ENCODE measurements at places on chromosomes 13 and 19.

DNA sequence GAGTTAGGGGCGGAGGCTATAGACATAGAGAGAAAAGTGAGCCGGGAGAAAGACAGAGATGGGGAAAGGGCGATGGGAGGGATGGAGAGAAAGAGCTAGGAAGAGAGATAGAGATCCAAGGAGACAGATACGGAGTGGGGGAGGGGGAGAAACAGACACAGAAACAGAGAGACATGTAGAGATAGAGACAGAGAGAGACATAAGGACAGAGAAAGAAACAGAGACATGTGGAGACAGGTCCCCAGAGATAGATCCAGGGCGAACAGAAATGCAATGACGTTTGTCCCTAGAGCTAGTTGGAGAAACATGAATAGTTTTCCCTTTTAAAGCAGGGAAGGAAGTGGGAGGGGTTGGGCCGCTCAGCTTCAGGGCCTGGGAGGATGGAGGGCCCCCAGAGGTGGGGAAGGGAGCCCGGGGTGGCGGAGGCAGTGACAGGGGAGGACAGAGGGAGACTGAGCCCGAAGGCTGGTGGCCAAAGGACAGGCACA is 4.6 kb downstream of the PPP1R14A start:
- DNase-seq: no peak

- DNase-seq: no peak
Measured at GRCh38 chr13:66137384-66137783, 1092.8 kb downstream of the PCDH9 start.

DNA sequence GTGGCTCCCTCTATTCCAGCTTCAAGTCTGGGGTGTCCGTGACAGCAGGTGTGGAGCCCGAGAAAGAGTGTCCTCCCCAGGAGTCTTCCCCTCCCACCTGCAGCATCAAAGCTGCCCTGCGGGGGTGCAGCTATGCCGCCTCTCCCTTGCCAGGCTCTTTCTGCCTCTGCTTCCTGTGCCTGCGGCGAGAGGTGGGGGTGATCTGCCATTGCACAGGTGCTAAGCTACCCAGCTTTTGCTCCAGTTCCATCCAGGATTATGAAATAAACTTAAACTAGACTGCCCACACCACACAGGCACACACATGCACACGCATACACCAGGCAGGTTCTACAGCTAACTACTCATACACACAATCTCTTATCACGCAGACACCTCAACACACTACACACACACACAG is 104.7 kb upstream of the CLDN10 start:
- no peak for DNase-seq

DNA sequence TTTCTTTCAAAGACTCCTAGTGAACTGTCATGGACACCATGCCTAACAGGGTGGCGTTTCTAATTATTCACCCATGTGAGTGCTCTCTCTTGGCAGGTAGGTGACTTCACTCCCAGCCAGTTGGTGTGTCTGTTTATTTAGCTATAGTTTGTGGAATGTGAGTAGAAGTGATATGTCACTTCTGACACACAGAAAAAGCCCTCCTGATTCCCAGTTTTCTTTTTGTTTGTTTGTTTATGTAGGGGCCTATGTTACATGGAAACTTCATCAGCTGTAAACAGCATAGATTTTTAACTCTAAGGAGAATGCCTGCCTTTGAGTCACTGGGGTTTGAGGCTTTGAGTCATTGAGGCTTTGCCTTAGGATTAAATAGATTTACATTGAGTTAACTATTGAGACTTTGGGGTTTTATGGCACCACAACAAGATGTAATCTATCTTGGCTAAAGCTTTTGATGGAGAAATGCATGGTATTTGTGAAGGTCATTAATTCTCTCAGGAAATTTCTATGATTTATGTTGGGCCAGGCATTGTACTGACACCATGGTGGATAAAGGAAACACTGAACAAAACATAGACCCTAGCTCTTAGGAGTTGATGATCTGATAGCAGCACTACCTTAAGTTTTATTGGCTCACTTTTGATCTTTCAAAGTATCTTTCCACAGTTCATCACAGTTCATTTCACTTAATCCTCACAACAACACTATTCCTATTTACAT is 45.3 kb downstream of the UFM1 start:
- DNase-seq: no peak

DNA sequence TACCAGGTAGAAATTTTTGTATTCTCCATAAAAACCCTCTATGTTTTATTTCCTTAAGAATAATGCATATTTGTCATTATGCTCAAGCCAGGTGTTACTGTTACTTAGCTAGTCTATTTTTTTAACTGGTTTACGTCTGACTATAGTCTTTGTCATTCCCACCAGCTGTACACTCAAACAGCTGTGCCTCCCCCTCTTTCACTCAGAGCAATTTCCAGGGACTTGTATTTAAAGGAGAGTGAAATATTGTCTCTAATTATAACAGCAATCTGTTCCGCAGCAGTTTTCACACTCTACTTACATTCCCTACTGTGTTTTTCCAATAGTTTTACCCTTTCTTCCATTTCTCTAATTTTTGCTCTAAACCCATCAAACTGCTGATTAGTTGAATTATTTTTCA is 813.6 kb upstream of the MIR17HG start:
- no peak for DNase-seq

DNA sequence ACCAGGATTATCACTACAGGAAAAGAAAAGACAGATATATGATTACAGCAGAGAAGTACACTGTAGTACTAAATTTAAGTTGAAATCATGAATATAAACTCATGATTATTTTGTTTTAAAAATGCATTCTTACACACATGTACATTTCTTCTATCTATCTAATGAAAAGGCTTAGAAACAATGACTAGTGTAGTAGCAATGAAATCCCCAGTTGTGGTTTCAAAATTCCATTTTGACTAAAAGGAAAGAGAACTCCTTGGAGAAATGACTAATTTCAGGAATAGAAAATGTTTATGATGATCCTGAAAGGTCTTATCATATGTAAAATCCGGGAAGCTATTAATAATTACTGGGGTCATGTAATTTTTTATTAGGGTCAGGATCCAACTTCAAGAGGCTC is 195.0 kb upstream of the STARD13 start:
- DNase-seq: no peak

Measured in HTR-8/SVneo (cell line).